ENCODE measurements at places on chromosomes 5 and 9.

DNA sequence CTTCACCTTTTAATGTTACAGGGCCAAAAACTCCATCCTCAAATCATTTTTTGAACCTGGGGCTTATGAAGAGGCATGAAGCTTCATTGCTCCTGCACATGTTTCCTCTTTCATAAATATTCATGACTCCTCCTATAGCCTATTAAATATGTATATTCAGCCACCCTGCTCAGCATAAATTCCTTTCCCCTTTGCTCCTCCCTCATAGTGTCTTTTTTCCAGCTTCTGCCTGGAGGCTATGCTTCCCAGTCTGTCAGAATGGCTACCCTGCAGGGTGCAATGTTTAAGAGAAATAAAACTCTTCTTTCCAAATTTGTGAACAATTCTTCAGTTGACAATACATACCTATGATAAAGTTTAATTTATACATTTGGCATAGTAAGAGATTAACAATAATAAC, 1082.9 kb upstream of the CDH18 start:
- DNase-seq, result no peak

DNA sequence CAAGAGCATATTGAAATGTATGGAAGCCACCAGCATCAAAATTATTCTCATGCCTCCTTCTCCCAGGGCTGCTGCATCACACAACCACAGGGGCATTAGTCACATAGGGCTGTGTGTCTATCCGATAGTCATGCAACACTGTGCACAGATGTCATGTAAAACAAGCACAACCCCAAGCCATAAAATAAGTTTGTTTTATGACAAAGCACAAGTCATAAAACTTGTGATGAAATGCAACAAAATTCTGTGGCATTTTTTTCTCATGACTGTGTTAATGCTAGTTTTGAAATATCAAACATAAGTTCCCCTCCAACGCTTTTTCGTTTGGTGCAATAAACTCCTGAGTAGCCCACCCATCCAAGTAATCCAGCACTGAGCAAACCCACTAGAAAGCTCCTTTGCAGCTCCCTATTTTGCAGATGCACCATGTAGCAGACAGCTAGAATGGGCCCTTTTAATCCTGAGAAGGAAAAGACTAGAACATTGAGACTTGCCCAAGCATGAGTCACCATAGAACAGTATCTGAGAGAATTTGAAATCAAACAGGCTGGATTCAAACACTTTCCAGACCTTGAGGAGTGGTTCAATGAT, 93.3 kb upstream of the ZNF366 start:
- no peak for DNase-seq

GRCh38 chr5:73865315-73865714, 239.3 kb downstream of the ARHGEF28 start:
- DNase-seq, result no peak

GRCh38 chr5:75611311-75612225, at the start of gene ANKDD1B:
Gene ANKDD1B (plus strand): TSS chr5:75611453. CDS start chr5:75611635, 182 bp downstream.
- DNase-seq, result no peak

DNA sequence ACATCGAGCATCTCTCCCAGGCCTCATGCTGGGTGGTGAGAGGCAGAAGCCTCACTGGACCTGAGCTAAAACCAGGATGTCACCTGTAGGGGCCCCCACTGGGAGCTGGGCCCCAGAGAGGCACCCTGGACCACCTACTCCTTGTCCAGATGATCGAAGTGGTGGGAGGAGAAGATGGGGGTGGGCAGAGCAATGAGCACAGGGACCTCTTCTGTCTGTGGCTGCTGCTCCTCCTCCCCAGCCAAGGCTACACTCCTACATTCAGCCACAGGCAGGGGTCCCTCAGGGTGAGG, 227.5 kb downstream of the CACNA1B start:
- DNase-seq, result no peak
